ENCODE measurements at places on chromosomes 2 and 18. TPM values are rescaled to one million over a fixed set of nuclear protein-coding genes. Genes with fewer than 3 reads are reported as not detected.

TUBB8B gene
- total RNA-seq: not detected

FAHD2B gene
- total RNA-seq: 5.3 TPM

PMAIP1 gene
- total RNA-seq: 10.8 TPM

IL1B gene
- 0.33 TPM for total RNA-seq

HOXD11 gene
- total RNA-seq: not detected

ADAM23 gene
- total RNA-seq: 4.5 TPM

CCDC85A gene
- total RNA-seq: 6.2 TPM

SLC38A11 gene
- not detected for total RNA-seq

MAP2 gene
- total RNA-seq: 23.2 TPM

MAL gene
- not detected for total RNA-seq

OST4 gene
- total RNA-seq: 212 TPM

ASNSD1 gene
- total RNA-seq: 63.5 TPM

HEATR5B gene
- 28.4 TPM for total RNA-seq

POTEJ gene
- 0.65 TPM for total RNA-seq

HOXD1 gene
- total RNA-seq: 16.6 TPM

PAX8 gene
- total RNA-seq: 1.3 TPM

IL36A gene
- not detected for total RNA-seq

STPG4 gene
- 0.29 TPM for total RNA-seq

SMYD1 gene
- not detected for total RNA-seq

SPHKAP gene
- total RNA-seq: not detected

ATOH8 gene
- total RNA-seq: 13.2 TPM

ANKRD30B gene
- total RNA-seq: not detected

SKOR2 gene
- not detected for total RNA-seq

FSIP2 gene
- total RNA-seq: 0.33 TPM

GTF2A1L gene
- not detected for total RNA-seq

CCDC68 gene
- 1.6 TPM for total RNA-seq

DUSP28 gene
- total RNA-seq: 2.6 TPM

LBH gene
- 23.0 TPM for total RNA-seq

RTP5 gene
- not detected for total RNA-seq

SPDYA gene
- 0.33 TPM for total RNA-seq

REG1B gene
- total RNA-seq: not detected

SATB2 gene
- total RNA-seq: 1.3 TPM

OTOS gene
- total RNA-seq: not detected

NYAP2 gene
- not detected for total RNA-seq

Measured in vein endothelial cell (primary cell).